ENCODE measurements at places on chromosomes 1 and 21.

DNA sequence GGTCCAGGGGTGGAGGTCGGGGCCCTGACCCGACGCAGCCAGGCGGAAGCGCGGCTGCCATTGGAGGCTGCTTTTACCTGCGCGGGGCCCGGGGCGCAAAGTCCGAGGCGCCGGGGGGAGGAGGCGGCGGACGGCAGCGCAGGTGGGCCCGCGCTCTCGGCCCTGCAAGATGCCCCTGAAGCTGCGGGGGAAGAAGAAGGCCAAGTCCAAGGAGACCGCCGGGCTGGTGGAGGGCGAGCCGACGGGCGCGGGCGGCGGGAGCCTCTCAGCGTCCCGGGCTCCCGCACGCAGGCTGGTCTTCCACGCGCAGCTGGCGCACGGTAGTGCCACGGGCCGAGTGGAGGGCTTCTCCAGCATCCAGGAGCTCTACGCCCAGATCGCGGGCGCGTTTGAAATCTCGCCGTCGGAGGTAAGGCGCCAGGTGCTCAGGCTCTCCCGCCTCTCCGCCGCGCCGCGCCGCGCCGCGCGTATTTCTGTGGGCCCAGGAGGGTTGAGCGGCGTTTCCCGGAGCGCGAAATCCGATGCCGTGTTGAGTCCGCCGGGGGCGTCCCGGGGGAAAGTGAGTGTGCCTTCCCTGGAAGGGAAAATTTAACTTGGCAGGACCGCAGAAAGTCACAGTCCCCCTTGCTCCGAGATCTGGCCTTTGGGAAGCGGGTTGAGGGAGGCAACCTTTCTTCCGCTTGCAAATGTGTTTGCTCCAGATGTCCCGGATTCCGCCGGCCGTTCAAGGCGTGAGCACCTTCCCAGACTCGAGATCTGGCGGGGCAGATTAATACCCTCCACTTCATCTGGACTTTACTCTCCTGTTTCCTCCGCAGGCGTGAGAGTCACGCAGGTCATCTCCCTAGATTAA is at the start of gene GIPC2:
GIPC2 (plus strand) TSS at position 41 of the 853 bp plus-strand sequence; CDS start at position 170, 129 bp downstream.
- no peak for DNase-seq

DNA sequence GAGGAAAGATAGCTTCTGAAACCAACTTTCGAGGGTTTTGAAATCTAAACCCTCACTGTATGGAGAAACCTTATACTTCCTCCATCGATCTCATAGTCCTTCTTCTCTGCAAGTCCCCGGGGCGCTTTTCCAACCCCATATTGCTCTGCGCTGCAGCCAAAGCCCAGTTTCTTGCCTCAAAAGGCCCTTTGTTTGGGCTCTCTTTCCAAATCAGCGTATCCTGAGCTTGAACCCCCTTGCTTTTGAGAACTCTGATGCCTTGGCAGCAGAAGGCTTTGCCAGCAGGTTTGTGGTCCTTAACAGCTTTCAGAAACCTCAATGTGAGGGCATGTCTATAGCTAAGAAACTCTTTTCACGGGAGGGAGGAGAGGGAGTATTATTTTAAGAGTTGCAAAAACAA is 21.6 kb downstream of the PLPP3 start:
- no peak for DNase-seq

DNA sequence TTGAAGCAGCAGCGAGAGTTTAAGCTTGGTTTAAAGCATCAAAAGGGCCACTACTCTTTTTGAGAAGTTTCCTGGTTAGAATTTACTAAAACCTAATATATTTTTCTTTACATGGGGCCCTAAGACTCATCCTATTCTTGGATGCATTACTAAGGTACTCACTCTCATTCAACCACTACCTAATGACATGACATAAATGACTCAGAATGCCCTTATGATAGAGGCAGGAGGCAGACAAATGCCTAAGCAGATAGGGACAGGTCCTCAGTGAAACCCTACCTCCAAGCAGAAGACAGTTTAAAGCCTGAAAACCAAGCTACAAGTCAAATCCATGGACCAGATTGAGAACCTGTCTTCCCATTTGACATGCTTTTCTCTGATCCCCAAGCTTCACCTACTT is 34.3 kb upstream of the SLC35A3 start:
- DNase-seq = no peak

DNA sequence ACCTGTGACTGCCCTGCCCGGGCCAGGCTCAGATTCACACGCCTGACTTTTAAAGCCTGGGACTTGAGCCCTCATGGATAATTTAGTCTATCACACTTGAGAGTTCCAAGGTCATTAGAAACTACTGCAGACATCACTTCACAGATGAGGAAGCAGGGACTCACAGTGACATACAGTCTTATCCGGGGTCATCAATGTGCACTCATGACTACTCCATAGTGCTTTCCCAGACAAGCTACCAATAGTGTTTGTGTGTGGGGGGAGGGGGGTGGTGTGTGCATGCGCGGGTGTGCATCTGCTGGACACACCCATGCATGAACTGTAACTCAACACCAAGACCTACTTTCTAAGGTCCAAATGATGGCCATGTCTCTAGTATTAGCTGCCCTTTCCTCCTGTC is 16.1 kb upstream of the SLC5A9 start:
- no peak for DNase-seq

- DNase-seq = peak; percentile 29
Measured at GRCh38 chr1:28877132-28877781, 37.1 kb upstream of the EPB41 start.

GRCh38 chr21:26840201-26840600 is 5.0 kb downstream of the ADAMTS1 start:
- DNase-seq = no peak

DNA sequence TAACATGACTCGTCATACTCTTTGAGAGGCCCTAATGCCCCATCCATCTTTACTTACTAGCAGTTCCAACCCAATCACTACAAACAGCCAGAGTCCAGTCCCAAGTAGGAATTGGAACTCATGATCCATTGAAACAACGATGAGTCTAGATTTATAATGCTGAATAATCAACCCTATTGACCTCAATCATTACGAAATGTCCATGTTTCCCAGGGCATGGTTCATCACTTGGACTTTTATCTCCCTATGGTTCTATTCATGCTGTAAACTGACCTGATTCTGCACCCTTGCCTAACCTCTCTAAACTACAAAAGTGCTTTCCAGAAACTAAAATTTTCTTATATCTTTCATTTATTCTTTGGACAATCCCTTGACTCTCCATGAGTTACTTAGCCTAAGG is 840.0 kb upstream of the B3GALT2 start:
- no peak for DNase-seq

DNA sequence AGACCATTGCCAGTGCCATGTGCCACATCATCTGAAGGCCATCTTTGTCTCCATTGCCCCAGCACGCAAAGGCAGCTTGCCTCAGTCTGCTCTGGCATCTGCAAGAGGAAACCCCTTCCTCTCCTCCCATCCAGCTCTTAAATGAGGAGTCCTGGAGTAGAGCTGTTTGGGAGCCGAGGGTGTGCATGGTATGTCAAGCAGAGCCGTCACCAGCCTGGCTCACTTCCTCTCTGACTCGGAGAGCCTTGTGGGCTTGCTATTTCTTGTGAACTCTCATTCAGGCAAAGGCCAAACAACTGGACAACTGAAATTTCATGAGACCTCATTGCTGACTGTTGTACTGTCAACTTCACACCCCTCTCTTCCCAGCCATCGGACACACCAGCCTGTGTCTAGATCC is 143.9 kb downstream of the SIPA1L2 start:
- DNase-seq = no peak

DNA sequence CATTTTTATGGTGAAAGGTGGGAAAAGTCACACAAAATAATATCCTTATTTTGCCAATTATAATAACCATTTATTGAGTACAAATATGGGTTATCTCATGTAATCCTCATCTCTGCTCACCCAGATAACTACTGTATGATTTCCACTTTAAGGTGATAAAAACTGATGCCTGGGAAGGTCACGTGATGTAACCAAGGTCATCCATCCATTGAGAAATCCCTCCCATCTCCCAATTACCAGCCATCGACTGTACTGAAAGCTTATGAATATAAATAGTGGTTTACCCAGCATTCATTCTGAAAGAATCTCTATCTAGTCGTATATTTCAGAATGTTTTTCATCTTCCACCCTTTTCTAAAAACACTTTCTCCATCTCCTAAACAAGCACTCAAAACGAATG is 55.0 kb upstream of the IFNAR2 start:
- no peak for DNase-seq

DNA sequence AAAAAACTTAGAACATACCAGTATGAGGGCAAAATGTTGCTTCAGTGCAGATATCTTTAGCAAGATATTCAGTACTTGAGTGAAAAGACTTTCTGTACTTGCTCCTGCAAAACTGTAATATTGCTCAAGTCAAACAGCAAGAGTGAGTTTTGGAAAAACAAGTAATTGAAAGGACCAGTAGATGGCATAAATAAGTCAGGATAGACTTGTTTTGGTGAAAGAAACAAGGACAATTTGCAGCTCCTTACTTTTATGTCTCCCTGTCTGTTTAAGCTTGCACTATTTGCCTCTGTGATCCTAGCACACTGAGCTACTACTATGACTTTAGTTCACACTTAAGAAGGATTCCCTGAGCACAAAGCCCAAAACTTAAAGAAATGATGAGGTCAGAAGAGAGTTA is 39.1 kb downstream of the IFI44 start:
- no peak for DNase-seq

DNA sequence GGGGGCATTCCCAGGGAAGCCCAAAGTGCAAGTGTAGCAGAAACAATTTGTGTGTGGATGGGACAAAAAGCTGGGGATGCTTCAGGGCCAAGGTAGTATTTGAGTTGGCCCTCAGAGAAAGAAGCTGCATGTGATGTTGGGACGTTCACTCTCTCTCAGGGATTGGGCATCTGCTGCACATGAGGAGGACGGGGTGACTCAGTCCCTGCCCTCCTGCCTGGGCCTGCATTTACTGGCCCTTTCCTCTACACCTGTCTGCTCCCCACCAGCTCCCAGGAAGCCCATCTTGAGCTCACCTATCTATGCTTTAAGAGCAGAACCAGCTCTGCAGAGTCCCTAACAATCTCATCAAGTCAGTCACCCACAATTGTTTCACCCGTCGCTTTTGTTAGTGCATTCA is 23.5 kb upstream of the MPZL1 start:
- DNase-seq = no peak

DNA sequence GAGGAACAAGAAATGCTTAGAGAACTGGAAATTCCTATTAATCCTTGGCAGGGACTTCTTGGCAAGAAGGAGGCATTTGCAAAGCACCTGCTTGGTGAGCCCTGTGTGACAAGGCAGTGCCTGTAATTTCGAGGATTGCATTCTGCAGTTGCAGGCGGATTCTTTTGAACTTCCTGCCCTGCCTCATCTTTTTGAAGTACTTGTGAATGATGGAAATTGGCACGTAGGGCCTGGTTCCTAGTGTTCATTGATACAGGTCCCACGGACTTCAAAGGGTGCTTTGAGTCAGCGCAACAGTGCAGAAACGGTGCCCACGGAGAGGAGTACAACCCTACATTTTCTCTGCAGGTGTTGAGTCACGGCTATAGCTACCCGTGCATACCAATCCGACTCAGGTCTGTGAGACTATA is 6.4 kb downstream of the HUNK start:
- no peak for DNase-seq

- no peak for DNase-seq
Measured at GRCh38 chr21:45243603-45244002, 44.1 kb downstream of the POFUT2 start.

- DNase-seq = no peak
Measured at GRCh38 chr21:25934130-25934529, 199.4 kb downstream of the GABPA start.

DNA sequence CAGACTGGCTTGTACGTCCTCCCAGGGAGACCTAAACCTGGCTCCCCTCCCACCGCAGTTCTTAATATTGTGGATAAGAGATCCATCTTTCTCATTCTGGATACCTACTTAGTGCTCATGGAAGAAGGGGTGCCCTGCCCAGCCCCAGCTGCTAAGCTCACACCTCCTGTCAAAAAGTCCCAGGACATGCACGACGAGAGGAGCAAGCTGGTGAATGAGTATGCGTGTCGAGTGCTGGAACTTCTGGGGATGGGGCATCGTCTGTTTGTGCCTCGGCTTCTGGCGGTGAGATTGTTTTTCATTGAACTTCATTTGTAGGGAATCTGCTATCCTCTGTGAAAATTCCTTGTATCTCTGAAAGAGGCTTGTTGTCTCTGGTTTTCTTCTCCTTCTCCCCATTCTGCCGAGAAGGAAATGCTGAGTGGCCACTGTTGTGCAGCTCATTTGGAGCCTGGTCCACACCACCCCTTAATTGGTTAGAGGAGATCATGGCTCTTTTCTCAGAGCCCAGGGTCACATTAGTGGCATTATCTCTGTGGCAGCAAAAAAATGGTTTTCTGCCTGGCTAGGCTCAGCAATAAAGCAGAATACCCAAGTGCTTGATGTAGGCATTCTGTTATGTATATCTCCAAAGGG is 199.4 kb upstream of the CACYBP start:
- DNase-seq = no peak

GRCh38 chr21:16713331-16714117 is 799.3 kb upstream of the CXADR start:
- DNase-seq = no peak

GRCh38 chr1:57222801-57223200 is 201.1 kb downstream of the DAB1 start:
- DNase-seq = no peak

- DNase-seq = no peak
Measured at GRCh38 chr21:32233055-32233546, 45.7 kb downstream of the MIS18A start.

DNA sequence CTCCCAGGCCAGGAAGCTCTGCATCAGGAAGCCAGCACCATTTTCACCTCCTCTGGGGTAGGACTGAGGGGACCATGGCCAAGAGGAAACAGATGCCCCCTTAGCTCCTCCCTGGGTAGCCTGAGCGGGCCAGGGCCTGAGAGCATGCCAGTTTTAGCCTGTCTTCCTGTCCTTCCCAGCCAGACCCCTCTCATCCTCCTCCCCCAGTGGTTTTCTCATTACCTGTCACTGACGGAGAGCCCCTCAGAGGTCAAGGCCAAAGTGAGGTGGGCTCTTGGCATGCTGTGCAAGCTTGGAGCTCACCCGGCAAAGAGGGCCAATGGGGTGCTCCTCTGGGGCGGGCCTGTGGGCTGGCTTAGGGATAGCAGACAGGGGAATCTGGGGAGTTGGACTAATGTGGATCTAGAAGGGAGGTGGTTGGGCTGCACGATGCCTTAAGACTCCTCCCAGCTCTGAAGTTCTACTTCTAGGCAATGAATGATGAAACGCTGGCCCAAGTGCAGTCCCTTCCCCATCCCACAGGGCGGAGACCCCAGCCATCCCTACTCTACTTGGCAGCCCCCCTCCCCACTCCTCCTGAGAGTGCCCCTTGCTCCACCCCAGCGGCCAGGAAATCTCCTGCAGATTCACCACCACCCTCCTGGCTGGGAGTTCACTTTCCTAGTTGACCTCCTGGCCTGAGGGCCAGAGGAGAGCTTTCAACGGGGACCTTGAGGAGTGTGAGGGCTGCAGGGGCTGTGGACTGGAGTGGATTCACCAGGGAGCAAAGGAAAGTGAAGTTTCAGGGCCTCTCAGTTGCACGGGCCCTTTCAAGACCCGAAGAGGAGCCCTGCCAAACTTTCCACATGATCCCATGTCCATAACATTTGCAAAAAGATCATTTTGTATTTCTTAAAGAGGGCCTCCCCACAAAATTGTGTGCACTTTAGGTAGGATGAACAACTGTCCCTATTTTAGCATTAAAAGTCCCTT is 9.4 kb upstream of the LMNA start:
- DNase-seq = no peak
